ENCODE measurements at places on chromosomes 11 and 22.

DNA sequence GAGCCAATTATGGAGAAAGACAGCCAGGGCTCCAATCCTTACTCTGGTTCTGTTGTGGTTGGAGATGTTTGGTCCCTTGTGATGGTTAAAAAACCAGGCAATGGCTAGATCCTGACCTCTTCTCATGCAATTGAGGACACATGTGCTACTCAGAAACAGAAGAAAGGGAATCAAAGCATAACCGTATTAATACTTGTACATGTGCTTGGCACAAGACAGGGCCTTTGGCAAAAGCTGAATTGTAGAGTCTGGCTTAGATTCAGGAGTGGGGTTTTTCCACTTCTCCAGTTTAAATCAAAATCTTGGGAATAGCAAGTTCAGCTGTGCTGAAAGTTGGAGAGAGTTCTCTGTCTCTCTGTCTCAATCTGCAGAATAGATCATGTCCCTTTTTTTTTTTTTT, 80.1 kb upstream of the E2F8 start:
- no peak for DNase-seq

DNA sequence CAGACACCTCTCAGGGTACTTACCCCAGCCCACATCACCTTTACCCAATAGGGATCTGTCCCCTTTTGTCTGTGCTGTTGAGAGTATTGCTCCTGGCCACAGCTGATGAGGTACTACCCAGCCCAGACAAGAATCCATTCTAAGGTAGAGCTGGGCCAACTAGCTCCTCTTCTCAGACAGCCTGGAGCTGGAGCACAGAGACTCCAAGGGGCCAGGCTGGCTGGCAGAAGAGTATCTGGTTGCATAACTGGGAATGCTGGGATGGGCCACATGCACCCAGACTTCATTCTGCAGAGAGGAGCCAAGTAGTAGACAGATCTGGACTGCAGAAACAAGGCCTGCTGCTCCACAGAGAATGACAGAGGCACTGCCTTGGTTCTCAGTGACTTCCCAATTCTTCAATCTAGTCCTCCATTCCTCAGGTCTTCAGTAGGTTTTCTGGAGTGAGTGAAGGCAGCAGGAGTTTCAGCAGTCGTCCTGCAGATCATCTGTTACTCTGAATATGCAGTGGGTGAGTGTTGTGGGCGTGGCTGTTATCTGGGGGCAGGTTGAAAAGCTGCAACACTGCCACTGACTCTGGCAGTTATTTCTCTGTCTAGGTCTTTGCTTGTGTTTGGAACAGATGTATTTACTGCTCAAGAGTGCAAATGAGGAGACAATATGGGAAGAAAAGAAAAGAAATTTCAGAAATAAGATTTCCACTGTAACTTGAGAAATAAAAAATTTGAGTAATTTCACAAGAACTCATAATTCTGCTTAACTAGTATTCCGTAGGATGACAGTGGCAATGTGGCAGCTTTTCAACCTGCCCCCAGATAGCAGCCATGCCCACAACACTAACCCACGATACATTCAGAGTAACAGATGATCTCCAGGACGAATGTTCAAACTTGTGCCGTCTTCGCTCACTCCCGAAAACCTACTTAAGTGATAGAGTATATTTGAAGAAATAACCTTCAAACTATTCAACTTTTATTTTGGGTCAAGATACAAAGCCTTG, 34.9 kb downstream of the MAPK1 start:
- peak; percentile 26 for DNase-seq

GRCh38 chr11:13781153-13781552, 112.7 kb downstream of the FAR1 start:
- no peak for DNase-seq

GRCh38 chr11:46348566-46349401, 1.5 kb downstream of the DGKZ start:
- DNase-seq = no peak

- DNase-seq = peak; percentile 69
Measured at GRCh38 chr11:63945477-63946163, 6.8 kb downstream of the NAA40 start.

GRCh38 chr11:78023426-78023825, 350 bp upstream of the KCTD14 start:
- no peak for DNase-seq

DNA sequence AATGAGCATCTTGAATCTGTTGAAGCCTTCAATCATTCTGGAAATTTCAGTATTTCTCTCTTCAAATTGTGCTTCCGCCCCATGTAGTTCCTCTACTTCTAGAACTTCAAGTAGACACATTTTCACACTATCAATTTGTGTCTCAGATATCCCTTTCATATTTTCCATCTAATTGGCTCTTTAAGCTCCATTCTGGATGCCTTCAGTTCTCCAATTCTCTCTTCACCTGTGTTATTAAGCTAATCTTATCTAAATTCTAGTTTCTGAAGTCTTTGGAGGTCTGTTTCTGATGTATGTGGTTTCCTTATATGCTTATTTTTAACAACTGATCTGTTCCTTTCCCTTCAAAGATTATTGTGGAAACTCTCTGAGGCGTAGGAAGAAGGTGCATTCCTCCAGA, 36.3 kb downstream of the CSTF3 start:
- no peak for DNase-seq

DNA sequence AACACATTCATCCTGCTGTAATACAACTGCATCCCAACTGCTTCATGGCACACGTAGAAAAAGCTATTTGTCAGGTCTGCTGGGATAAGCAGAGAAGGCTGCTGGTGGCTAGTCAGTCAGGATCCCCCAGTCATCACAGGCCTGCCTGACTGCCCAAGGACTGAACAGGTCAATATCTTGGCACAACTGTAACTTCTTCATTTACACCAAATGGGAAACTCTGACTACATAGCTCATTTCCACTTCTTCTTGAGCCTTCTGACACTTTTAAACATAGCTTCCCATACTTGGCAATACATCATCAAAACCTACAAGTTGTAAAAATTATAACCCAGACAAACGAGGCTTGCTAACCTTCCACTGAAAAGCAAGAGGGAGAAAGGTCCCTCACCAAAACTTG, 2.8 kb downstream of the TMEM9B start:
- no peak for DNase-seq

DNA sequence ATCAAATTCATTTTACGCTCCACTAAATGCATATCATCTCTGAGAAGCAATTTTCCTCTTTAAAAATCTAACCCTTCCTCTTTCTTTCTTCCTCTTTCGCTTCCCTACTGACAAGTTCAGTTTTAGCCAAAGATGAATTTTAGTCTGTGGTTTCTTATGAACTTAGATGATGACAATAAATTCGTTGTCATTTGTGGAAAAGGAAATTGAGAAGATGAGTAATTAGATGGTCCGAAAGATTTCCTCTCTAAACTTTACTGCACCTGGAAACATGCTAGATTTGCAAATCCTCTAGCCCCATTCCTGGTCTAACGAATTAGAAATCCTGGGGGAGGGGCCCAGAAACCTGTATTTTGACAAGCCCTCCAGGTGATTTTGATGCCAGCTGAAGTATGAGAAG, 855.4 kb upstream of the CHORDC1 start:
- DNase-seq = no peak

- DNase-seq = peak; percentile 63
Measured at GRCh38 chr22:30922151-30922611, 46.4 kb downstream of the MORC2 start.

DNA sequence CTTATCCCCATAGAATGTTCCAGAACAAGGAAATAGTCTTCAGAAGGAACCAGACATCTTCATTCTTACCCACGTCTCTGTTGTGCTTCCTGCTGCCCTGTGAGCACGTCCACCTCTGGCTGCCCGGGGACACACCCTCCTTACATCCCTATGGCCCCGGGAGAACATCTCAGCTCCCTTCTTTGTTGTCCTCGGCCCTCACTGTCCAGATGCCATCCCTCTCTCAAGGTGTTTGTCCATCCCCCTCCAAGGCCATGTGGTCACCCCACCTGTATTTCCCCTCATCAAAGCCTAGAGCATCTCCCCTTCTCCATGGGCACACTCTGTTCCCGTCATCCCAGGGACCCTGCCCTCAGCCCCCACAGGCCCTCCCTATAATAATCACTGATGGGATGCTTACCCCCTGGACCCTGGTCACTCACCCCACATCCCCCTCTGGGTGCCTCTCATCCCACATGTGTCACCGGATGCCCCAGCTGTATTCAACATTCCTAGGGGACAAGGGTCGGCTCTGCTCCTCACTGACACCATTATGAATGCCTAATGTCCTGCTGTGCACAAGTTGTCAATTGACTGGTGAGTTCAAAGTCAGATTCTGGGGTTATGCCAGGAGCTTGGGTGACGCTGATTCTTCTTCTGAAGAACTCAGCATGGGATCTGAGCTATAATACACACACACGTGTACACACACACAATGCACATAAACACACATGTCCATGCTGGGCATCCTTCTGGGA, 28.8 kb downstream of the IGLL5 start:
- no peak for DNase-seq

- DNase-seq = no peak
Measured at GRCh38 chr11:102749101-102749722, 24.5 kb upstream of the MMP8 start.

- DNase-seq = no peak
Measured at GRCh38 chr11:99424313-99425084, 403.8 kb downstream of the CNTN5 start.

GRCh38 chr22:28869736-28870135, 13.6 kb upstream of the ZNRF3 start:
- DNase-seq = no peak

Measured in mucosa of gallbladder (tissue), 1 donor.